ENCODE measurements at places on chromosomes 1 and 21.

DNA sequence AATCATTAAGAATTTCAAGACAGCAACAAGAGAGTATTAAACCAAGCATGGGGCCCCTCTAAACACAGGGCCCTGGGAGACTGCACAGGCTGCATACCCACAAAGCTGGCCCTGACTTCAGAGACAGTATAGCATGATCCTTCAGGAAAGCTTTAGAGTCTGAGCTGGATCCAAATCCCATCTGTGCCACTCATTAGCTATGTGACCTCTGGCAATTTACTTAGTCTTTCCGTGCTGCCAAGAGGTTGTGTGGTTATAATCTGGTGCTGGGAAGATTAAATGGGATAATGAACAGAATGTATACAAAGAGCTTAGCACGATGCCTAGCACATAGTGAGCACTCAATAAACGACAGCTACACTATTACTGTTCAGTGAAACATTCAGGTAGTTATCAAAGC lies 4.0 kb downstream of the PHC2 start:
- DNase-seq, result no peak

DNA sequence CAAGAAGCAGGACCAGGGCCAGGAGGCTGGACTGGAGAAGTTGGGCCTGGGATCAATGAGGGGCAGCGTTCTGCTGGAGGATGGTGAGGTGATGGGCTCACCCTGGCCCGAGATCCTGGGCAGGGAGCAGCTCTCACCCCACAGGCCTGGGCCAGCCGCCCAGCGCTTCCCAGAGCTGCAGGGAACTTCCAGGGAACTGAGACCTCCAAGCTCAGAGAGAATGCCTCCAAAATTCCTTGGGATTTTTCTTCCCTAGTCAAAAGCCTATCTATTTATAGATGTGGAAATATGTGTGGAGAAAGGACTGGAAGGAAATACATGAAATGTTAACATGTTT lies 121.2 kb downstream of the SPSB1 start:
- no peak for DNase-seq

DNA sequence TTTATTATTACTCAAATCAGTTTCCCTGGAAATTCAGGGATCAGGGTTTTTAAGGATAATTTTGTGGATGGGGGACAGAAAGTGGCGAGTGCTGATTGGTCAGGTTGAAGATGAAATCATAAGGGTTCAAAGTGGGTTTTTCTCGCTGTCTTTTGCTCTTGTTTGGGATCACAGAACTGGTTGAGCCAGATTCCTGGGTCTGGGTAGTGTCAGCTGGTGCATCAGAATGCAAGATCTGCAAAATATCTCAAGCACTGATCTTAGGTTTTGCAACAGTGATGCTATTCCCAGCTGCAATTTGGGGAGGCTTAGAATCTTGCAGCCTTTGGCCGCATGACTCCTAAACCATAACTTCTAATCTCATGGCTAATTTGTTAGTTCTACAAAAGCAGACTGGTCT lies 9.3 kb downstream of the CHI3L2 start:
- DNase-seq, result no peak

- peak; percentile 53 for DNase-seq
Observed at GRCh38 chr1:5901150-5901549, 91.1 kb downstream of the NPHP4 start.

DNA sequence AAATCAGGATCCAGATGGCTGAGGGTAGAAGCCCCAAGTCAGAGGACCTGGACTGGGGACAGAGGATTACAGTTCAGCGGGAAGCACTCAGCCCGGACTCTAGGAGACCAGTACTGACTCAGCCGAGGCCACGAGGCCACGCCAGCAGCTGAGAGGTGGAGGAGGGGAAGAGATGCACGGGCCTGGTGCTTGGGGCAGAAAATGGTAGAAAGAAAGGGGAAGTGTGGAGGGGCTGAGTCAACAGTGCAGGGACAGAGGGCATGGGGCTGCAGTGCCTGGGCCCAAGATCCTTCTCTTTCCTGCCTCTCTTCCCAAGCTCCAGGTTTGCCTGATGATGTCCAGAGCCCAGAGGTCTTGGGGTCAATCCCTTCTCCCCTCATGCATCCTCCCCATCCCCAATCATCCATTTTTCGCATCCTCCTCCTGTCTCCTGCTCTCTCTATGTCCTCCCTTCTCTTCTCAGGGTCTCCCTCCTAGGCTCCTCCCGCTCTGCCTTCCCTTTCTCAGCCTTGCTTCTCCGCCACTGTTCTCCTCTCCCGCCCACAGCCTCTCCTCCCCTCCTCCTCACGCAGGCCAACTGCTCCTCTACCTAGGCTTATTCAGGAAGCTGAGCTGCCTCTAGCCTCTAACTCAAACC lies 7.7 kb downstream of the ARHGEF2 start:
- peak; percentile 67 for DNase-seq

- DNase-seq, result no peak
Observed at GRCh38 chr21:44462834-44463200, 7.5 kb downstream of the LRRC3 start.

DNA sequence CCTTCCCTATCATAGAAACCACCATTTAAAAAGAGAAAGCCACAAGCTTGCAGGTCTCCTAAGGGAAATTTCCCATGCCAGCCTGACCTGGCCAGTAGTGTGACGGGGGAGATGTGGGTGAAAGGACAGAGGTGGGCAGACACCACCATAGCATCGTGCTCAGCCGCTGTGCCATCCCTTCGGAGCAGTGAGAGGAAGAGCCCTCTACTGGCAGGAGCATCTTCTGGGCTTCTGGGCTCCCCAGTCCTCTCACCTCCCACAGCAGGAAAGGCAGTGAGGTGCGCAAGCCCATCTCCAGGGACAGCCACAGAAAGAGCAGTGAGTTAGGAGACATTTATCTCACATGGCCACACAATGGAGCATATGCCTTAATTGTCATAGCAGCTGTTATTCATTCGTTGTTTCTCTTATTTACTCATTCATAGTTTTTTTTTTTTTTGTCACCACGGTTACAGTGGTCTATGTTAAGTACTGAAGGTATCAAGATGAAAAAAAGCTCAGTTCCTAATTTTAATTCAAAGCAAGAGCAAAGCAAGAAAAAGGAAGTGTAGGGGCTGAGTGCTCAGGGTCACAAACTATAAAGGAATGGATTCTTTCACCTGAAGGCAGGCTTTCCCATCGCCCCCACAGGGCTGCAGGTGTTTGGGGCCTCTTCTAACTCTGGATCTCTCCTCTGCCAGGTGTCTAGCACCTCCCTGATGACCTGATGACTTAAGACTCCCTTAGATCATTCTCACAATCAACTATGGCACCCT lies 48.8 kb upstream of the CAMK1G start:
- no peak for DNase-seq

DNA sequence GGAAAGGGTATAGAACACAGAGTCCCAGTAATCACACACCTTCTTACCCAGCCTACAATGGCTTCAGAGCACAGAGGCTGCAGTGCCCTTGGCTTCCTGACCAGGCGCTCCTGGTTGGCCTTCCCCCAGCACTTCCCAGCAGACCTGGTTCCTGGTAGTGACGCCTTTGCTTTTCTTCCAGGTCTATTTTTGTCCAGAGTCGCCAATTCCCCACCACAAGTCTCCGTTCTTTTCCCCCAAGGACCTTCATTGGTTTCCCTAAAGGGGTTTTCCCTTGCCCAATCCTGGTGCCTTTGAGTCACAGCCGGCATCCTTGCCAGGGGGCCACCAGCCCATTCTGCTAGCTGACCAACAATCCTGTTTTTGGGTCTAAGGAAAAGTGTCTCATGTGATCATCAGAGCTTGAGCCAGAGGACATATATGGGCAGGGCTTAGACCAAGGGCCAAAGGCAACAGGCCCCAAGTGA lies 84.8 kb downstream of the KCNJ15 start:
- DNase-seq, result peak; percentile 95

DNA sequence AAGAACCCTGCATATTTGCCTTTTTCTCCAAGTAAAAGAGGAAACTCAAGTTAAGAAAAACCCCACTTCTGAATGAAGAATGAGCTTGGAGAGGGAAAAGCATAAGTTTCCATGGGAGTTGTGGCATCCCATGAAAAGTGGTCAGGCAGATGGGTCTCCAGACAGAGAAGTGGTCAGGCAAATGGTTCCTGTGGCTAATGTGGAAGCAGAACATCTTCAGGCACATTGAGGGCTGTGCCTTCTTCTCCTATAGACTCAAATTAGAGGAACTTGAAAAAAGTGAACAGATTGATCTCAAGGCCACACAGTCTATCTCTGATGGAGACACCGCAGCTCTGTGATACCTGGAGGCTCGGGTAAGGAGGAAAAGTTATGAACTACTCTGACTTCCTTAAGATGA lies 55.7 kb upstream of the KIRREL1 start:
- DNase-seq, result no peak

DNA sequence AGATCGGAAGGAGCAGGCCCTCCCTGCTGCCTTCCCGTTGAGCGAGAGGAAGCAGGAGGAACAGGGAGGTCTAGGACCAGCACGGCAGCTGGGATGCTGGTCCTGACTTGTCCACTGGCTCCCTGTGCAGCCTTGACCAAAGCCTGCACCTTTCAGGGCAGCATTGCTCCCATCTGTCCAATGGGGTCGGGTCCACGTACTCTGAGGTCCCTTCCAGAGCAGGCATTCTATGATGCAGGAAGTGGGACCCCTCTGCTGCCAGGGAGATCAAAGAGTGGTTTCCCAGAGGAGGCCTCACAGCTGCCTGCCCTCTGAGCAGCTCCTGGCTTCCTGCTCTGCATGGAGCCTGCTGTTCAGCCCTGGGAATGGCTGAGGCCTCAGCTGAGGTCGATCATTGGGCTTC lies 21.7 kb upstream of the ZNF362 start:
- DNase-seq, result no peak

DNA sequence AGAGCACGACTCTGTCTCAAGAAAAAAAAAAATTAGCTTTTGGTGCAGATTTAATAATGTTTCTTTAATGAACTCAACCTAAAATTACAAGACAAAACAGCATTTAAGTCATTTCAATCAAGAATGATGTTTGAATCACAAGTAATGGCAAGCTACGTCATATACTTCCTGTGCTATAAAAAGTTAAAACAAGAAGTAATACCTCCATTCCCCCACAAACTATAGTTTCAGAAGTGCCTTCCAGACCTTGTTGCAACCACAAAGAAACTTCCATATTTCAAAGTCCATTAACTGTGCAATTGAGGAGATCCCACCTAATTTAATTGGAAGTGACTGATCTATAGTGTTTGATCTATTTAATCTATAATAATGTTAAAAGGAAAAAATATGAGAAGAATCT lies 15.1 kb downstream of the NRDC start:
- no peak for DNase-seq

- no peak for DNase-seq
Observed at GRCh38 chr1:209564849-209565248, 18.7 kb upstream of the CAMK1G start.

DNA sequence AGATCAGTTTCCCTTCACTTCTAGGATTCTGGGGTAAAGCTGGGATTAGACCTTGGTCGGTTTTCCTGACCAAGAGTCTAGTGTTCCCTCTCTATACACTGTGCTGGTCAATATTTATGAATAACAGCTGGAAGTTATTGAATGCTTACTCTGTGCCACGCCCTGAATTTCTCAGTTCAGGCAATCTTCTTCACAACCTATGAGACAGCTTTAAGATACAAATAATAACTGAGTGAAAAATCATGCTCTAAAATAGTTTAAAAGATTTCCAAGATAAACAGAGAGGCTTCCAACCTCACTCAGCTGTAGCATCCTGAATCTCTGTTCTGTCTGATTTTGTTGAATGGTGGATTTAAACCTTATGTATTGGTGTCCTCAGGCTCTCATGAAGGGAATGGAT lies 72.2 kb downstream of the GNG12 start:
- DNase-seq, result no peak
